ENCODE measurements at places on chromosomes 4 and X.

- DNase-seq, result no peak
Observed at GRCh38 chr4:177568931-177569330, 126.7 kb upstream of the AGA start.

GRCh38 chr4:111572470-111572869, 572.8 kb upstream of the FAM241A start:
- no peak for DNase-seq

- no peak for DNase-seq
Observed at GRCh38 chrX:136542281-136542680, 10.3 kb downstream of the VGLL1 start.

GRCh38 chr4:127622921-127623796, 9.6 kb upstream of the INTU start:
- DNase-seq, result no peak

DNA sequence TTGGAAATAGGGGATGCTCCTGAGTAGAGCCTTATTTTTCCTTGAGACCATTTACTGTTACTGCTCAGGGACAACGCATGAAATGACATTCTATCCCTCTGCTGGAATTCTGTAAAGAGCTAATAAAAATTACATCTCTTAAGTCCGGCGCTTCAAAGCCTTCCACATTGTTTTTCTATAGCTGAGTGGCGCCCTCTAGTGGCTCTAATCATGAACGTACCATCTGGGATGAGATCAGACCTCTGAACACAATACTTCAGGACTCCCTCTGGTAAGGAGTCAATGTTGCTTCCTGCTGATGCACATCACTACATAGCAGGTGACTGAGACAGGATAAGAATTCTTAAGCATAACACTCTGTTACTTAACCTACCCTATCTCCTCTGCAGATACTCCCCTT, 6.0 kb downstream of the HMGN5 start:
- DNase-seq, result no peak

- DNase-seq, result no peak
Observed at GRCh38 chr4:167779864-167780263, 312.5 kb upstream of the ANXA10 start.

DNA sequence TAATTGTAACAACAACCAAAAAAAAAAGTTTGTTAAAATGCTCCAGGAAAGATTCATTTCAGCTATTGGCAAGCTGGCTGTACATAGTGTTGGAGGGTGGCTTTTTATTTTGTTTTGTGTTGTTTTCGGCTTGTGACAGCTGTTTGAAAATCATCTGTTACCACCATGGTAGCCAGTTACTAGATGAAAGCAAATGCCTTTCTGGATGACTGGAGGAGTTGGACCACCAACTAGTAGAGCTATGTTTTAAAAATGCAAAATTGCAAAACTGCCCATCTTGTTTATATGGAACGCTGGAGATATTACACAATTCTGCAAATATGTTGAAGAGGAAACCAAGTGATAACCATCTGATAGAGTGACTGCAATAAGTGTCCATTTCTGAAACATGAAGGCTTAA, 53.2 kb upstream of the TNIP3 start:
- DNase-seq, result no peak

- DNase-seq, result no peak
Observed at GRCh38 chr4:23422878-23423277, 467.0 kb downstream of the PPARGC1A start.

GRCh38 chr4:2755821-2756690, at the start of gene TNIP2:
TNIP2 (minus strand) TSS chr4:2756336; CDS start chr4:2756289, 47 bp downstream.
- DNase-seq, result peak; percentile 63

GRCh38 chr4:122297694-122298093, 81.1 kb upstream of the ADAD1 start:
- no peak for DNase-seq

DNA sequence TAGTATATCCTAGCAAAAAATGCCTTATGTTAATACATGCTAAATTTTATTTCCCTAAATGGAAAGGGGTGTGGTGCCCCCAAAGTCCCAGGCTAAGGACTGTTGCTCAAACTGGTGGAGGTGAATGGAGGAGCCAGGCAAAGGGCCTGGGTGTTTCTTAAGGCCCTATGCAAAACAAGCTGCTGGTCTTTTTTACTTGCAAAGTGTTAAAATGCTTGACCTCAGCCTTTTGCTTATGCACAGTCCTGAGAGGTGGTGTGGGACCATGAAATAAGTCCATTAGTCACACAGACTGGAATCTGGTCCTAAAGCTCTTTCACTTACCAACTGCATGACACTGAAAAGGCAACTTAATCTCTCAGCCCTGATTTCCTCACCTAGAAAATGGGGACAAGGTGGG, 223.5 kb upstream of the MBNL3 start:
- no peak for DNase-seq

DNA sequence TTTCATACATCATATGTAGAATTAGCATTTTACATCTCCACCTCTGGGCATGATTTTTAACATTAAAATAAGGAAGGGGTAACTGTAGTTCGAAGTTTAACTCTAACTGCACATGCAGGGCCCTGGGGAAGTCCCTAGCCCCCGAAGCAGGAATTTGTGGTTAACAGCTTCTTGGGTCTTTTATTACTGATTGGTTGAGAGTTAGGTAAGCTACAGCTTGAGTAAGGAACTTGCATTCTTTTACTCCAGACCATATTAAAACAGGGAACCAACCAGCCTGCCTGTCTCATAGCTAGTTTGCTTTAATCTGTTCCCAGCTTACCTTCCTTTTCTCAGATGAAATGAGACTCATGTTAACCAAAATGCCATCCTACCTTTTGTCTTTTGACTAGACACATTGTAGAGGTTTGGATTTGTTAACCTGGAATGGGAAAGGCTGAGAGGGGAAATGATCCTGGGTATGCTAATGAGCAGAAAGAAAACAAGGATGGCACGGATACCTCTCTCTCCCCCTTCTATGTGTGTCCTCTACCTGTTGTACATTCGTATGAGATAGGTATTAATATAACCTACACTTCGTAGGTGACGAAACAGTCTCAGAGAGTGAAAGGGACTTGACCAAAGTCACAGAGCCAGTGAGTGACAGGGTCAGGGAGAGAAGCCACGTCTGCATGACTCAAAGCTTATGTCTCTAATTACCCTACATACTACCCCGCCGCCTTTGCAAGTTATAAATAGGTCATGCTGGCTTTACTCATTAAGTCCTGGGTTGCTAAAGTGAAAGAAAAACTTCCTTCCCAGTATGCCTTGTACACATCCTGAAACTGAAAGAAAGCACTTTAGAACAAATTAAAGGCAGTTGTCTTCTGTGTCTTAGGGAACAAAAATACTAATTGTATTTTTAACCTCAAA, 119.5 kb upstream of the AFF2 start:
- no peak for DNase-seq

DNA sequence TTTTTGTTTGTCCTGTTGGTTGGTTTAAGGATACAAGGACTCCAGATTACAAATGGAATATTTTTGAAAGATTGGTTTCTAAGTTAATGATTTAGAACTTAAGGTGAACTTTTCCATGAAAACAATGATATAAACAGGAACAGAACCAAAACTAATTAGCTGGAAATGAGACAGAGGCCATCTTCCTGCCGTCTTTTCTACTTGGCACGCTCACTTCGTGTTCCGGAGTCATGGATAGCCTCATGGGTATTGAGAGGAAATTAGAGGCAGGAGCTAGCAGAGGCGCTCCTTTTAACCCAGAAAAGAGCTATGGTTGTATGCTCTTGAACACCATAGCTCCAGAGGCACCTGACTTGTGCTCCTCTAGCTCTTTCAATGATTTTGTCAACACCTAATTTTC, 2.4 kb downstream of the FAM241A start:
- no peak for DNase-seq

DNA sequence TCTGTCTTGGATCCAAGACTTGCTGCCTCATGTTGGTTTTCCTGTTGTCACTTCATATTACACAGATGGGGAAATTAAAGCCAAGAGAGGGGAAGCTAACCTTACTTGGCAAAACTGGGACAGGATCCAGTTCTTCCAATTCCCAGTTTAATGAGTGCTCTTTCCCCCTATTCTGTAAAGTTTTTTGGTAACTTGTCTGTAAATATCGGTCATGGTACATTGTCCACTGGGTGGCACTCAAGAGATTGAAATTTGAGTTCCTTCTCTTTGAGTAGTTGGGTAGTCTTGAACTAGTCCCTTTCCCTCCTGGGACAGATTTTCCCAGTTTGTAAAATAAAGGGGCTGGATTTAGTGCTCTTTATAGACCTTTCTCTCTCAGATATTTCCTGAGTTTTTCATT, 12.4 kb upstream of the EOLA2 start:
- DNase-seq, result no peak

- no peak for DNase-seq
Observed at GRCh38 chrX:1877780-1878179, 262.9 kb downstream of the ASMT start.

DNA sequence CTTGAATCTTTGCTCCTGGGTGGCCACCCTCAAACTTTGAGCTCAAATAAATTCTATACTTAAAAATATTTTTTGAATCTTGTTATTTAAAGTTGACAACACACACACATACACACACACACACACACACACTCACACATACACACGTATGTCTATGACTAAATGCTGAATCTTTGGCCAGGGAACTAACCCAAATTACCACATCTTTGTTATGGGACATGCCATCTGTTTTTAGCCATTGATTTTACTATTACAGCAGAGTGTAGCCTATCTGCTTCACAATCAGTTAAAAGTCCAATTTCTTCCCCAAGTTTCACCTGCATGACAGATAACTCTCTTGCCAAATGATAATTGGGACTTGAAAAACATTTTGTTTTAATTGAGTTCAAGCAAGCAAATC, 45.0 kb upstream of the USP46 start:
- no peak for DNase-seq

All from stimulated activated CD4-positive, alpha-beta T cell treated with anti-CD3 and anti-CD28 coated beads, Interleukin-1b, Interleukin-23, amount 100 ng/mL, for 1 hour (primary cell).